BE2C (cell line): ENCODE measurements at places on chromosomes 2 and 18.

GRCh38 chr2:29687121-29687520, 234.3 kb downstream of the ALK start:
- no peak for DNase-seq

GRCh38 chr2:9262671-9263171, 56.1 kb downstream of the ASAP2 start:
- DNase-seq = peak; percentile 46

GRCh38 chr18:7877609-7878008, 310.5 kb downstream of the PTPRM start:
- DNase-seq = no peak

- DNase-seq = no peak
Observed at GRCh38 chr2:213086571-213086970, 64.8 kb downstream of the IKZF2 start.

GRCh38 chr18:64100116-64100922, 48.6 kb downstream of the LINC00305 start:
- no peak for DNase-seq

DNA sequence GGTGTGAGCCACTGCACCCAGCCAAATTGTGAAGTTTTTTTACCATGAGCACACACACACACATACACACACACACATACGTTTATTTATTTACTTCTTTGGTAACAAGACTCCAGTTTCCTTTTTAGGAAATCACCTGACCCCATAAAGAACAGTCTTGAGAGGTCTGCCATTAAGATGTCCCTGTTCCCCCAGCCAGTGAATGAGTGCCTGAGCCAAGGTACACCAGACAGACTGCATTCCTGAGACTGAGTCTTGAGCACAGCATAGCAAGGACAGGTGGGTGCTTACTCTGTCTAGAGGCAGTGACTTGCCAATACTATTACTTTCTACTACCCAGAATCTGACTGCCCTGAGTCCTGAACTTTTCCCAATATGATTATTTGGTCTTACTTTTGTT, 167.2 kb upstream of the SATB2 start:
- DNase-seq = no peak
